ENCODE measurements at places on chromosomes 7 and 10. TPM values are rescaled to one million over a fixed set of nuclear protein-coding genes. Genes with fewer than 3 reads are reported as not detected.

DNA sequence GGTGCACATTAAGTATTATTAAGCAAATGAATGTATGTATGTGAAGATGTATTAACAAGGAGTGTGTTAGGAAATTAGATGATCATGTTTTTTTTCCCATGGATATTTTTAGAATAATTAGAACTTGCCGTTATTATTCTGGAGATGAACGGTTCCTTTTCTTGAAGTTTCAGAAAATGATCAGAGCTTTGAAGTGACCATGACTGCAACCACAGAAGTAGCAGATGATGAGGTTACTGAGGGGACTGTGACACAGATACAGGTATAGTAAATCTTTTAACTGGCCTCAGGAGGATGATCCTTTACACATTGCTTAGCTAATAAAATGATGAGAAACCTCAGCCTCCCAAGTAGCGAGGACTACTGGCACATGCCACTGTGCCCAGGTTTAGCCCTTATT is 18.6 kb downstream of the DMTF1 start:
- DNase-seq = no peak

DNA sequence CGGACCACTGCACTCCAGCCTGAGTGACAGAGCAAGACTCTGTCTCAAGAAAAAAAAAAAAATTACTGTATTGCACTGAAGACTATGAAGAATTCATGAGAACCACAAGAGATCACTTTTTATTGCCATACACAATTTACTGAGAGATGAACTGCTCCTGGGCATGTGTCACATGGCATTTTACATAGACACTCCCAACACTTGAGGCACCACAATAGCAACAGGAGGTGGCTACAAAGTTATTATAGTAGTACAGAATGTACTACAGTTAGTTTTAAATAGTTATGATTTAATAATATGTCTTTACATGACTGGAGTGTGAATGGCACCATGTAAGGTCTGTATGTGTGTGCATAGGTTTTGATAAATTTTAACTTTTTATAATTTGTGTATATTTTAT is 70.6 kb downstream of the KMT2E start:
- no peak for DNase-seq

DNA sequence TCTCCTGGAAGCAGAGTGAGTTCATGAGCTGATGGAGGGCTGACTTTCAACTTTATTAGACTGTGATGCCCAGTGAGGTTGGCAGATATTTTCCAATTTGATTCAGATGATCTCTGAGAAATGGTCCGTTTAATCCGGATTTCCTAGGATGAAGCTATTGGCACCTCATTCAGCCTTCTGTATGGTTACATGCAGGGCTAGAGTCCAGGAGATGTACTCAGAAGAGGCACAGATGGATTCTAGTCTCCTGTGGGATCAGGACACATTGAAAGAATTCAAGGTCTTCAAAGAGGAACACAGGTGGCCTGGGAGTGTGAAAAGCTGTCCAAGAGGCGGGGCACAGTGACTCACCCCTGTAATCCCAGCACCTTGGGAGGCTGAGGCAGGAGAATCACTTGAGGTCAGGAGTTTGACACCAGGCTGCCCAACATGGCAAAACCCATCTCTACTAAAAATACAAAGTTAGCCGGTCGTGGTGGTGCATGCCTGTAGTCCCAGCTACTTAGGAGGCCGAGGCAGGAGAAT is 23.0 kb upstream of the RHEB start:
- DNase-seq = no peak

IDI2 gene
- not detected for total RNA-seq

- DNase-seq = no peak
These were observed 110.2 kb downstream of the MAPK8 start for GRCh38 chr10:48416584-48417232.

DNA sequence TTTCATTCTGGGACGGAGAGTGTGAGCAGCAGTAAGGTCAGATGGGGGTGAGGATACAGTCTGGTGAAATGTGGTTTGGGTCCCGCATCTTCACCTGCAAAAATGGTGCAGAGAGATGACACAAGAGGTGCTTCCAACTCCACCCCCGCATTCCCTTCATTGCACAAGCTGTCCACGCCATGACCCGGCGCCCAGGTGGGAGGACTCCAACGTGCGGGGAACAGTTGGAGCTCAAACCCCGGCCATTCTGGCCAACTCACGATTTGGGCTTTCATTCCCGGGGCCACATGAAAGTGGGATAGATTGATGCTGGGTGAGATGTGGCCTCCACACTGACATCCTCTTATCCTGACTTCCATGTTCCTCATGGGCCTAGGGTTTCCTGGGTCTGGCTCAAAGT is 34.6 kb upstream of the ZNF273 start:
- DNase-seq = no peak

GRCh38 chr7:76193466-76193865 is 8.2 kb upstream of the SRRM3 start:
- DNase-seq = no peak

All from A673 (cell line).